ENCODE measurements at places on chromosomes 11 and 22.

- no peak for DNase-seq
These were observed 12.2 kb downstream of the FAT3 start for GRCh38 chr11:92236856-92237255.

DNA sequence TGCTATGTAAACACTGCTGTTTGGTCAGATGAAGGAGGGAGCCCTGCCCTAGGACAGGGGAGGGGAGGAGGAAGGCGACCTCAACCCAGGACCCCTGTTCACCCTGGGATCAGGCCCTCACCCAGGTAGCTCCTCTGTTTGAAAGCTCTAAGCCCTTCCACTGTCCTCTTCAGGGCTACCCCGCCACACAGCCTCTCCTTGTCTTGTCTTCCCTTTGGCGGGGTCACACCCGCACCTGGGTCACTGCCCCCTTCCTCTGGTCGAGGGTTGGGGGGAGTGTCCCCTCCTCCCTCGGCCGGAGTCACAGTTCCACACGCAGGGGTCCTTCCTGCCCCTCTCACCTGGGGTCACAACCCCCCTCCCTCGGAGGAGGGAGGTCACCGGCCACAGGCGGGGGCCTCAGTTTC is 463 bp upstream of the PTPMT1 start:
- no peak for DNase-seq

DNA sequence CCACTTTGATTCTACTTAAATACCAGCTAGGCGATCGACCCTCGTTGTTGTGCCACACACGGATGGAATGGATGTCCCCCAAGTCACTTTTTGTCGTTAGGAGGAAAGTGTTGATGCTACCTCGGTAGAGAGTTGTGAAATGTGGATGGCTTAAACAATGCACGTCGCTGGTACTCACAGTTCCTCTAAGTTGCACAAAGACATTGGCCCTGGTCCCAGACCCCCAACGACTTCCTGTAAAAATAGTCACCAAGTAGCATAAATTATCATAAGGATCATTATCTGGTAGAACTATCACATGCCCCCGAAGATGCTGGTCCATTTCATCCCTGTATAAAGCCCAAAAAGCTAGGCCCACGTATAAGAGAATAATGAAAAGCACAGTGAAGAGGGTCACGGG is 3.8 kb downstream of the PKDREJ start:
- DNase-seq = no peak

GRCh38 chr11:112348480-112349029 is 87.9 kb upstream of the PLET1 start:
- DNase-seq = no peak

- DNase-seq = no peak
These were observed 104.3 kb downstream of the RRAS2 start for GRCh38 chr11:14254533-14255237.

GRCh38 chr11:106231591-106231990 is 154.1 kb downstream of the AASDHPPT start:
- DNase-seq = no peak

All from T-helper 9 cell (primary cell).